ENCODE measurements at places on chromosomes 7 and 10. TPM values are rescaled to one million over a fixed set of nuclear protein-coding genes. Genes with fewer than 3 reads are reported as not detected.

TMEM184A gene
- total RNA-seq: not detected

MAGI2 gene
- total RNA-seq: not detected

HABP2 gene
- total RNA-seq: not detected

GRCh38 chr10:7102084-7102483, 308.8 kb downstream of the SFMBT2 start:
- no peak for DNase-seq

- no peak for DNase-seq
Observed at GRCh38 chr10:35895331-35895730, 253.2 kb upstream of the FZD8 start.

DNA sequence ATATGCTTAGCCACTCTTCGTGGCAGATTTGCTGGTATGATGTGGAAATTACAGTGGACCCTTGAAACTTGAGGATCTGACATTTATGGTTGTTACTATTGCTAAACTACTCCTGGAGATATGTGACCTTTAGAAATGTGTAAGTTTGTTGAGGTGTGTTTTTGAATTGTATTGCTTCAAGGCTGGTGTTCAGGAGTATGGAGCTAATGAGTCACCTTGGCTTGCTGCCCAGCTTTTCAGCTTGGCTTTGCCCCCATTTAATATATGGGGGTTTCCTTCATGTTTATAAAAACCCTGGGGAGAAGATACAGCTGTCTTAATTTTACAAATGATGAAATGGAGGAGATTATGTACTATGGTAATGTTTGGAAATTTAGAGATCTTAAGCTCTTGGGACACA, 11.6 kb downstream of the HBP1 start:
- DNase-seq: no peak

DNA sequence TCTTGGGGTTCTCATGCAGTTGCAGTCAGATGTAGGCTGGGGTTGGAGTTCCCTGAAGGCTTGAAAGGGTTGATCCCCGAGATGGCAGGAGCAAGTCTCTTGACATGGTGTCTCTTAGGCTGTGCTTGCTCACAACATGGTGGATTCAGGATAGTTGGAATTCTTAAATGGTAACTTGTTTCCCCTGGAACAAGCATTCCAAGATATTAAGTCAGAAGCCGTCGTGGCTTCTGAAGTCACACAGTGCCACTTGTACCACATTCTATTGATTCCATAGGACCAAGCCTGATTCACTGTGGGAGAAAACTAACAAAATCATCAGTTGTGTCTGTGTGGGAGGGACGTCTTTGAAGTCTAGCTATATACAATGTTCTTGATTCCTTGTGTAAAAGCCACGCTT, 3.5 kb upstream of the SLC35B4 start:
- no peak for DNase-seq

GRCh38 chr10:123379156-123379555, 225.0 kb downstream of the BUB3 start:
- DNase-seq: no peak

DNA sequence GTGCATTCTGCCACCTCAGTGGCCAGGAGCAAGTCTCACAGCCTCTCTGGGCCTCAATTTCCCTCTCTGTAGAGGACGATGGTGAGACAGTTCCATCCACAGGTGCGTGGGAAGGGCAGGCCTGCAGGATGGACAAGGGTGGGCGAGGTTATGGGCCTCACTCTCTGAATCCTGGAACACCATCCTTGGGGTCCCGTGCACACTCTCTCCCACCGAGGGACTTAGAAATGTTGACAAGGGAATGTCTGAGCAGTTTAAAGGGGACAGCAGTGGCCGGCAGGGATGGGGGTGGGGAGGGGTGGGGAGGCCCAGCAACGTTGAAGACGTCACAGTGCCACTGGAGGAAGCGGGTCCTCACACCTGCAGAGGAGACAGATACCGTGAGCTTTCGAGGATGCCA, 111.5 kb downstream of the FOXL3 start:
- no peak for DNase-seq

Measured in T-helper 17 cell (primary cell).